ENCODE measurements at places on chromosomes 3 and 15.

DNA sequence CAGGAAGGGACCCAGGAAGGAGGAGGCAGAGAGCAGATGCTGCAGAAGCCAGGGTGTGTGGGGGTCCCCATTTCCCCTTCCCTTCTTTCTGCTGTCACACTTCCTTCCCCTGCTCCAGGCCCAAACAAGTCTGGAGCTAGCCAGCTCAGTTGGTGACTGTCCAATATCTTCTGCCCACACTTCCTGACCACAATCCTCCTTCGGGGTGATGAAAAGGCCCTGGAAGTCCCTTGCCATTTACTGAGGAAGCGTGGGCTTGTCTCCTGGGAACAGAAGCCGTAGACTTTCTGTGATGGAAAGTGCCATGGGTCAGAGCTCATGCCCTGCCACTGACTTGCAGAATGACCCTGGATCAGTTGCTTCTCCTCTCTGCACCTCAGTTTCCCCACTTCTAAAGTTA is 39.0 kb downstream of the ANAPC13 start:
- no peak for DNase-seq

DNA sequence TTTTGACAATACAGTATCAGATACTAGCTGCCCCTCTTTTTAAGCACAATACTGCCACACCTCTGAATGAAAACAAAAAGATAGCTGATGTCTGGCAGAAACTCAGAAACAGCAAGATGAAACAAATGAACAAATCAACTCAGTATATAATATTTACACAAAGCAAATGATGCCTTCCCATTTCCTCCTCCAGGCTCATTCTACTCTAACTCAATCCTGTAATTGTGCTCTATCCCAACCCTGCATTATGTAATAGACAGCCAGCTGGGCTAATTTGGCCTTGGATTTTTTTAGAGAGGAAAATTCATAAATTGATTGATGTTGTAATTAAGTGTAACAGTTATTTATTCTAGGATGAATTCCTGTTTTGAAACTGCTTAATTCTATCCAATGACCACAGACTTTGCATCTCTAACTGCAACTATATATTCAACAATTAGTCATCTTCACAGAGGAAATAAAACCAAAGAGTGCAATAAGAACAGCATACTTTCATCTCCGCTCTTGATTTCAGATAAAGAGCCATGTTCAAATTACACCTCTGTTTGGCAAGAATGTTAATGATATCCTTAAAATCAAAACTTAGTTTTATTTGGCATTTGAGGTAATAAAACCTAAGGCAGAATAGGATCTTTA is 6.1 kb downstream of the ATG3 start:
- DNase-seq = no peak

DNA sequence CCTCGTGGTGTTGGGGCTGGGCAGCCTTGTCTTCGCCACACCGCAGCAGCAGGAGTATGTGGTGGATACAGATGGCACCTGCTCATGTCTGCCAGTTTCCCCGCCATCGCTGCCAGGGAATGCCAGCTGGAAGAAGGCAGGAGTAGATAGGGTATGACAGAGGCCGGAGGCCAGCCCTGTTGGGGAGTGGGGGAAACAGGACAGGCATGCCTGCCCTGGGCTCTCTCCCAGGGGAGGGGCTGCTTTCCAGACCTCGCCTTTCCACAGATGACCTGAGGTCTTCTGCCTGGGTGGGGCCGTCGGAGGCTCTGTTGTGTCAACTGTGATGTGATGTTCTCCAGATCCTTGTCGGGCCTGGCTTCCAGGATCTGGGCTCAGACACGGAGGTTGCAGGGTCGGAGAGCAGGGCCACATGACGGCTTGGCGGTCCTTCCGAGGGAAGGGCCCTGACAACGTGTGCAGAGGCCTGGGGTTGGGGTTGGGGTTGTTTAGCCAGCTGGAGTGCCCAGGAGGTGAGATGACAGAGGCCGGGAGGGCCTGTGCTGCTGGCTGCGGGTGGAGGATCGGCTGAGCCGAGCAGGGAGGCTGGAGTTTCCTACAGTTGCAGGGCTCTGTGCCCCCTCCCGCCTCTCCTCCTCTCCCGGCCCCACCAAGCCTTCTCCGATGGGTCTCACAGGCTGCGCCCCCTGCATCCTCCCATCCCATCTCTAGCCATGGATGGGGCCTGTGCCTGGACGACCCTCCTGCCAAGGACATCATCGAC is 102.0 kb downstream of the TBC1D2B start:
- no peak for DNase-seq

- DNase-seq = no peak
These were observed 33.0 kb downstream of the ALDH1L1 start for GRCh38 chr3:126147147-126147931.

DNA sequence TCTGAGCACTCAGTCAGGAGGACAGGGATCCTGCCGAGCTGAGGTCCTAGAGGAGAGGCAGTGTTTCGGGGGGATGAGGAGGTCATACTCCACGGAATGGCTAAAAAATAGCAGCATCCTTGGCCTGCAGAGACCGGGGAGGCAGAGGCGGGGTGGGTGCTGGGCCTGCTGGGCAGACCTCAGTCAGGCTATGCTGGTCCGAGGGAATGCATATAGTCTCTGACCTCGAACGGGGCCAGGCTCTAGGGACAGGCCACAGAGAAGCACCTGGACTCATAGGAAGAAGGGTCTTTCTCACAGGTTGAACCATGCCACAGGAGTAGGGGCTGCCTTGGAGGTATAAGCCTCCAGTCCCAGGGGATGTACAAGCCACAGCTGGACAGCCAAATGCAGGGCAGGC is 14.0 kb upstream of the SKIC8 start:
- DNase-seq = no peak

DNA sequence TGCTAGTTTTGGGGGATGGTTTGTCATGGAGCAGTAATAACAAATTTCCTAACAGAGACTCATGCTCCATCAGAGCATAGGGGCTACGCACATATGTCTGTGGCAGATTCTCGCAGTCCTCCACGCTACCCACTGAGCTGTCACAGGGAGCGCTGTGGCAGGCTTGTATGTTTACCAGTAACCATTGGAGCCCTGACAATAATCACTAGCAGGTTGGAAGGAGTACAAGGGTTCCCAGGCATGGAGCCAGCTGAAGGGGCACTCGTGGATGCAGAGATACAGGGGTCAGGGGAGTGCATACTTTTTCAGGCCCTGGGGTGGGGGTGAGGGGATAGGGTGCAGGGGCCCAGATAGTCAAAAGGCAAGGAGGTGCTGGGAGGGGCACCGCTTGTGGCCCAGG is 7.9 kb upstream of the GP9 start:
- DNase-seq = no peak

GRCh38 chr3:142623194-142623593 is 27.0 kb downstream of the PLS1 start:
- DNase-seq = no peak

DNA sequence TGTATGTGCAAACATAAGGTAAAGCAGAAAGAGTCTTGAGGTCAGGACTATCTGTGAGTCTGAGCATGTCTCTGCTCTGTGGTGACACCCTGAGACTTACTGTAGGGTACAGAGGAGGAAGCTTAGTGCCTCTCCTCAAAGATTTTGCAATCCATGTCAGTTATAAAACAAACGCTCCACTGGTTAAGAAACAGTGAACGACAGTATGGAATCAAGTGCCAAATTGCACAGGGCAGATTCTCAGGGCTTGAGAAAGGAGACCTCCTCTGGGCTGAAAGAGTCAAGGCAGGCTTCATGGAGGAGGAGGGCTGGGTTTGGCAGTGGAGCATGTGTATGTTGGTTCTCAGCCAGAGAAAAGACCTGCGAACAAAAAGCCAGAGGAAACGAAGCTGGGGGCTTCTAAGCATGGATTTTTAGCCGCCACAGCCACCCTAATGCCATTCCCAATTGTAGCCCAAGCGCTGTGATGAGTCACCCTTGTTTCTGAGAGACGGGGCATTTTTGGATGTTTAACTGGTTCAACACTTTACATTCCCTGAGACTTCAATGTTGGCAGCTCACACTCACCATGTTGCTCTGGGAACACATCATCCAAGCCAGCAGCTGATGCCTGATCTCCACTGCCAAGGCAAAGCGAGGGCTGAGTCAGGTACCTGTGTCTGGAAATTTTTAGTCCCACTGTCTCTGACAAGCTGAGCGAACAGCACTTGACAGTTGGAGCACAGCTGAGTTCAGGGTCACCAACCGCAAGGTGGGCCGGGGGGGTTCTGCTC is 3.4 kb upstream of the DGKG start:
- peak; percentile 35 for DNase-seq

- peak; percentile 31 for DNase-seq
These were observed 792 bp downstream of the TPRA1 start for GRCh38 chr3:127589600-127590281.

DNA sequence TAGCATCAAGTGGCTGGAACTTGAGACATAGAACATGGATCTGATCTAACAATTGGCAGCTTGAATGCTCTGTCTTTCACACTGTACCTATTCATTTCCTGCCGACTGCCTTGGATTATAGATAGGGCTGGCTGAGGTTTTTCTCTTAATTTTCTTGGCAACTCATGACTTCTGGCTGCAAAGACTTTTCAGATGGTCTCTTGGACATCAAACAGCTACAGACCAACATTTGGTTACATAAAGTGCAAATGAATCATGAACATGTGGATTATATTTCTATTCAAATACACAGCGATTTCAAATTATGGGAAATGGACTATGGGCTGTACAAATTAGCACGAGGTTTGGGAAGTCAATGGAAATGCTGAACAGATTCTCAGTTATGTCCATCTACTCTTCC is 26.2 kb upstream of the IL16 start:
- no peak for DNase-seq

- DNase-seq = no peak
These were observed 107.8 kb downstream of the ANP32A start for GRCh38 chr15:68712886-68713285.

GRCh38 chr3:105827959-105828358 is 40.9 kb downstream of the CBLB start:
- DNase-seq = peak; percentile 93

DNA sequence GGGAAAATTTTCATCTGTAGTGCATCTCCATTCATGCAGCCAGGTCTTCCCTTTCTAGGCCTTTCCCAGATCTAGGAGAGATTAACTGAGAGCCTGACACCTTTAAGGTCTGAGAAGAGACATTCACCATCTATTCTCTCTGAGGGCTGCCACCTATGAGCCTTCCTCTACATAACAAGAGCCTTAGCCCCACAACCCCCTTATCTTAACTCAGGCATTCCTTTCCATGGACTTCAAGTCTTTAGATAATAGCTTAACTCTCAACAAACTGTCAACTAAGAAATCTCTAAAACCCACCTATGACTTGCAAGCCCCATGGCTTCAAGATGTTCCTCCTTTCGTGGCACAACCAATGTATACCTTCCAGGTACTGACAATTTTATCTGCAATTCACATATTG is 121.0 kb downstream of the GABRB3 start:
- DNase-seq = no peak

- DNase-seq = no peak
These were observed 66.7 kb downstream of the C3orf80 start for GRCh38 chr3:160291909-160292299.

- DNase-seq = no peak
These were observed 242.9 kb downstream of the WNT5A start for GRCh38 chr3:55244247-55244646.

GRCh38 chr15:95363646-95364045 is 966.9 kb upstream of the NR2F2 start:
- no peak for DNase-seq

DNA sequence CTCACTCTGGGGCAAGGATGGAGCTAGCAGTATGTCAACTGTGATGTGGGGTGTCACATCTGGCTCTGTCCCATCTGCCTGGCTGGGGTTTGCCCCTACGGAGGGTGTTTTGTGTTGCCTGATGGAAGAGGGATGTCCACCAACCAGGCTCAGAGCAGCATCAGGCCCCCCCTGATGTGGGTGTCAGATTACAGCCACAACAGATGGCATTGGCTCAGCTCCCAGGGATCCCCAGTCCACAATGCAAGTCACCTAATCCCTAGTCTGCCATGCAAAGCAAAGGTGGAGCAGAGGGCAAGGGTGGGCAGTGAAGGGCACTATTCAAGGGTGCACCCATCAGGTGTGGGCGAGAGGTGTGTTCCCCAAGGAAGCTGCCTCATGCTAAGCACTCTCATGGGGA is 48.9 kb upstream of the AMOTL2 start:
- DNase-seq = peak; percentile 61

GRCh38 chr15:66236806-66237375 is 16.7 kb downstream of the MEGF11 start:
- DNase-seq = no peak

GRCh38 chr15:54638666-54639065 is 558.1 kb downstream of the RSL24D1 start:
- no peak for DNase-seq

- DNase-seq = no peak
These were observed 12.8 kb downstream of the SETD5 start for GRCh38 chr3:9409981-9410854.

DNA sequence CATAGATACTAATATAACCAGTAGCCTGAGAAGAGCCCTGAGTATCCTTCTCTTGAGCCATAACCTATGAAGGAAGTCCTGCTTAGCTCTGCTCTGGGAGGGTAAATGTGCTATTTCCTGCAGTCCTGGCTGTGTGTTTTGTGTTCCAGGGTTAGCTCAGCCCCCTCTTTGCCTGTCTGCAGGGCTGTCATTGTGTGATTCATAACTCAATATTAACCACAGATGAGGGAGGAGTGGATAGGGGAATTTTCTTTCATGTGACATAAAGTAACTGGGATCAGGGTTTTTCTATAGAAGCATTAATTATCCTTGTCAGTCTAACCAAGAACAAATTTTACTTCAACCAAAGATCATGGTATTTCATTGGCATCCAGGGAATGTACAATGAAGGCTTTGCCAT is 183.3 kb upstream of the ZBTB20 start:
- DNase-seq = peak; percentile 61

DNA sequence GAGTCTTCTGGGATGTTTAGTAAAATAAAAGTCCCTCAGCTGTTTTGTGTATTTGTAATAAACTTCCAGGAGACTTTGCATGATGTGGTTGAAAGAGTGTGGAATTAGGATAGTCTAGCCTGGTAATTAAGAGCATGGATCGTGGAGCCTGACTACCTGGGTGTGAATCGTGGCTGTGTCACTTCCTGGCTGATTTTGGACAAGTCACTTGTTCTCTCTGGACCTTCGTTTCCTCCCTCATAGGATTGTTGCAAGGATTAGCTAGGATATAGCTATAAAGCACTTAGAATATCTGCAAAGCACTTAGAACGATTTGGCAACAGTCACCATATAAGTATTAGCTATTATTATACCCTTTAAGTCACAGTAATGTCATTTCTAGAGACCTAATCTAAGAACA is 40.2 kb downstream of the SLMAP start:
- no peak for DNase-seq

DNA sequence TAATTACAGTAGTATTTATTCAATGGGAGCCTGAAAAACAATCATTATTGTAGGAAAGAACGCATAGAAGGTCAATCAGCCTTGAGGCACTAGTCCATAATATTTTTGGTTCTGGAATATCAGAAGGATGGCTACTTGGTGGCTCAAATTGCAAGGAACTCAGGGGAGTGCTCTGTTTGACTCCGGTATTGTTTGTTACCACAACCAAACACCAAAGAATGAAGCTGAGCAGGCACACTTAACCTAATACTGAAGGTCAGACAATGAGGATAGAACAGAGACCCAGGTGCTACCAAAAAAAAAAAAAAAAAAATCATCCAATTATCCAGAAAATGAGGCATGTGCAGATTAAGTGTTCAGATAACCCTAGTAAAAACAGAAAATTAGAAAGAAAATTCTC is 11.1 kb upstream of the SATB1 start:
- DNase-seq = no peak

- no peak for DNase-seq
These were observed 76.1 kb upstream of the TPM1 start for GRCh38 chr15:62966294-62967078.

All from astrocyte of the spinal cord (primary cell).